ENCODE measurements at places on chromosomes 4 and X. TPM values are rescaled to one million over a fixed set of nuclear protein-coding genes. Genes with fewer than 3 reads are reported as not detected.

The VSIG4 gene
- 4.0 TPM for polyA plus RNA-seq

The F8A2 gene
- not detected for polyA plus RNA-seq

The RPS6KA6 gene
- 0.48 TPM for polyA plus RNA-seq

The SMARCA1 gene
- 2.6 TPM for polyA plus RNA-seq

The UBA6 gene
- polyA plus RNA-seq: 8.1 TPM

The DMRTC1 gene
- polyA plus RNA-seq: not detected

The NUDT11 gene
- polyA plus RNA-seq: 0.49 TPM

The KDM5C gene
- polyA plus RNA-seq: 42.6 TPM

The IL2 gene
- polyA plus RNA-seq: not detected

The RASL11B gene
- polyA plus RNA-seq: 0.39 TPM

The SGCB gene
- 5.9 TPM for polyA plus RNA-seq

The CCNB3 gene
- 0.20 TPM for polyA plus RNA-seq

The UGT2A1 gene
- 0.01 TPM for polyA plus RNA-seq

The PLP1 gene
- 0.94 TPM for polyA plus RNA-seq

The DGKK gene
- not detected for polyA plus RNA-seq

The PAGE2 gene
- not detected for polyA plus RNA-seq

The ASB9 gene
- polyA plus RNA-seq: 0.65 TPM
